ENCODE measurements at places on chromosomes 2 and 18.

GRCh38 chr2:72263043-72263775, 115.5 kb upstream of the CYP26B1 start:
- DNase-seq = no peak

DNA sequence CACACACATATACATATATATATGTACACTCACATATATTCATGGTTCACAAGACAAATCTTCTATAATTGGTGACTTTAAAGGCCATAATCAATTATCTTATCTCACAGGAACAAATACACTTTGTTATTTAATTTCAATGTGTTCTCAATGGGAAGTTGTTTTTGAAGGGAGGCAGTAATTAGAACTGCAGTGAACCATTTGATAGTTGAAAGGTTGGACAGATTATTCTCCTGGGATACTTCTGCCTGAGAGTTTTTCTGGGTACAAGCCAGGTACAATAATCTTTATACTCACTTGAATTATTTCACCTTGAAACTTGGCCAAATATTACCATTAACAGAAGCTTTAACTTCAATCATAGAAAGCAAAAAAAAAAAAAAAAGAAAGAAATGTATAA, 546.6 kb upstream of the LRRTM4 start:
- DNase-seq = no peak

GRCh38 chr2:241762933-241763369, 13.7 kb upstream of the GAL3ST2 start:
- DNase-seq = peak; percentile 62

- DNase-seq = no peak
Observed at GRCh38 chr2:96500385-96501066, 4.6 kb downstream of the NEURL3 start.

- no peak for DNase-seq
Observed at GRCh38 chr2:142878031-142878678, 691 bp downstream of the KYNU start.

DNA sequence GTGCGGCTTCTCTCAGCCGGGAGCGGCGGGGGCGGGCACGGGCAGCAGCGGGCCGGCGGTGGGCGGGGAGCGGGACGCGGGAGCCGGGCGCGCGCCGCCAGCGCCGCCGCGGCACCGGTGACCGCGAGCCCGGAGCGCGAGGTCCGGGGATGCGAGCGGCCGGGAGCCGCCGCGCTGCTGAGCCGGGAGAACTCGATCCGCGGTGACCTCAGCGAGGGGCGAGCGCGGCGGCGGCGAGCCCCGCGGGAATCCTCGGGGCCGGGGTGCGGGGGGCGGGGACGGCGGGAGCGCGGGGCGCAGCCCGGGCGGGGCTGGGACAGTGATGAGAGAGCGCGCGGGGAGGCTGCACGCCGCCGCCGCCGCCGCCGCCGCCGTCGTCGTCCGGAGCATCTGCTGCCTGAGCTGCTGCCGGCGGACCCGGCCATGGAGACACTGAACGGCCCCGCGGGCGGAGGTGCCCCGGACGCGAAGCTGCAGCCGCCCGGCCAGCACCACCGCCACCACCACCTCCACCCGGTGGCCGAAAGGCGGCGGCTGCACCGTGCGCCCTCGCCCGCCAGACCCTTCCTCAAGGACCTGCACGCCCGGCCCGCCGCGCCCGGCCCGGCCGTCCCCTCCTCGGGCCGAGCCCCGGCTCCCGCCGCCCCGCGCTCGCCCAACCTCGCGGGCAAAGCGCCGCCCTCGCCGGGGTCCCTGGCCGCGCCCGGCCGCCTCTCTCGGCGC, at the start of gene MTCL1:
TSS of gene MTCL1 (plus strand) at position 319 of the 723 bp plus-strand sequence. CDS start at position 424, 105 bp downstream.
- DNase-seq = no peak

GRCh38 chr18:76307293-76307690, 187.8 kb downstream of the ZNF516 start:
- no peak for DNase-seq

- DNase-seq = no peak
Observed at GRCh38 chr2:119371111-119371510, 4.3 kb downstream of the DBI start.

- DNase-seq = no peak
Observed at GRCh38 chr2:196244516-196244915, 73.1 kb upstream of the STK17B start.
